ENCODE measurements at places on chromosomes 5 and 9.

GRCh38 chr5:109407913-109408312 lies 1.9 kb downstream of the PJA2 start:
- no peak for DNase-seq

- DNase-seq: no peak
Observed at GRCh38 chr9:114285166-114285867, 37.6 kb upstream of the ORM1 start.

DNA sequence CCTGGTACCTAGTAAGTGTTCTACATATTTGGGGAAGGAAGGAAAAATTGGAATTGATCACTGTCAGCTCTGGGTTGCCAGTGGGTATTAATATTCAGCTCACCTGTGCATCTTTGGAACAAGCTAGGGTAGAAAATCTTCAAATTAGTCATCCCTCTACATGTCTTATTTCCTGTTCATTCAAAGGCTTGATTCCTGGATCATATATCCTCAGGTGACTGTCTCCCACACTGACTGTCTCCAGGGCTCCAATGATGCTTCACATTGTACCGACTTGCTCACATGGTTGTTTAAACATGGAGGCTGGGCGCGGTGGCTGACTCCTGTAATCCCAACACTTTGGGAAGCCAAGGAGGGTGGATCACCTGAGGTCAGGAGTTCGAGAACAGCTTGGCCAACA lies 11.6 kb upstream of the SUSD1 start:
- no peak for DNase-seq

DNA sequence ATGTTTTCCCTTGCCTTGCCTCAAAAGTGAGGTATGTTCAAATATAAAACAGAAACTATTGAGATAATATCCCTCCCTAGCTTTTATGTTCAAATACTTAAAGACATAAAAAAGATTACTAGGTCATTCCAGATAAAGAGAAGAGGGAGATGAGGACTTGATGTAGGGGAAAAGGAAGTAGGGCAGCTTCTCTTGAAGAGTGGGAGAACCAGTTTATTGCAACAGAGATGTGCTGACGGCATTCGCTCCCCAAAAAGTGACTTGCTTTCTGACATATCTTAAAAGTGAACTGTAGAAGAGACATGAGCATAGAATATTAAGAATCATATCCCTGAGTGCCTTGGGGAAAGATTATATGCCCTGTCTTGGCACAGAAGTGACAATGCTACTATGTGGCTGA lies 330.2 kb upstream of the NREP start:
- no peak for DNase-seq

GRCh38 chr9:129828051-129828450 lies 4.1 kb upstream of the TOR1A start:
- DNase-seq: no peak

DNA sequence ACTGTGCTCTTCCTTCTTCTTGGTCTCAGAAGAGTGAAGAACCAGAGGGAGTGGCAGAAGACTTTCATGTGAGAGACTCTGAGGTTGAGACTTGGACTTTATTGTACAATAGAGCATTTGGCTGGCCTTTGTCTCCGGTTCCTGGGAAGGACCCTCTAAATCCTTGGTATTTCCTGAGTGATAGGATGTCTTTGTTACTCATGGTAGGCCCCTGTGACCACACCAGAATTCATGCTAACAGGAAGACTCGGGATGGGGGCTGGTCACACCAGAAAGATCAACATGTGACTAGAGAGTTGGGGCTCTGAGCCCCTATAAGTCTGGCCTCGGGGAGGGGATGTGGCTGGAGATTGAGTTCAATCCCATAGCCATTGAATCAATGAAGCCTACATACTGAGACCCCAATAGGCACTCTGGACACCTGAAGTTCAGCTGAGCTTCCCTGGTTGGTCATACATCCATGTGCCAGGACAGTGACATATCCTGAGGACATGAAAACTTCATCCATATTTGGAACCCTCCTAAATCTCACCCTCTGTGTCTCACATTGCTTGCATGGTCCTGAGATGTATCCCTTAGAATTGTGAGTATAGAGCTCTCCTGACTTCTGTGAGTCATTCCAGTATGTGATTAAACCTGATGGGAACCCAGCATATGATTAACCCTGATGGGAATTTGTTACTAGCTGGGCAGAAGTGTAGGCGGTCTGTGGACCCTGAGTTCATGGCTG lies 201.7 kb downstream of the GADD45G start:
- no peak for DNase-seq

- DNase-seq: no peak
Observed at GRCh38 chr9:98995059-98995671, 51.5 kb downstream of the COL15A1 start.

GRCh38 chr9:83642793-83643192 lies 19.9 kb downstream of the IDNK start:
- DNase-seq: no peak

DNA sequence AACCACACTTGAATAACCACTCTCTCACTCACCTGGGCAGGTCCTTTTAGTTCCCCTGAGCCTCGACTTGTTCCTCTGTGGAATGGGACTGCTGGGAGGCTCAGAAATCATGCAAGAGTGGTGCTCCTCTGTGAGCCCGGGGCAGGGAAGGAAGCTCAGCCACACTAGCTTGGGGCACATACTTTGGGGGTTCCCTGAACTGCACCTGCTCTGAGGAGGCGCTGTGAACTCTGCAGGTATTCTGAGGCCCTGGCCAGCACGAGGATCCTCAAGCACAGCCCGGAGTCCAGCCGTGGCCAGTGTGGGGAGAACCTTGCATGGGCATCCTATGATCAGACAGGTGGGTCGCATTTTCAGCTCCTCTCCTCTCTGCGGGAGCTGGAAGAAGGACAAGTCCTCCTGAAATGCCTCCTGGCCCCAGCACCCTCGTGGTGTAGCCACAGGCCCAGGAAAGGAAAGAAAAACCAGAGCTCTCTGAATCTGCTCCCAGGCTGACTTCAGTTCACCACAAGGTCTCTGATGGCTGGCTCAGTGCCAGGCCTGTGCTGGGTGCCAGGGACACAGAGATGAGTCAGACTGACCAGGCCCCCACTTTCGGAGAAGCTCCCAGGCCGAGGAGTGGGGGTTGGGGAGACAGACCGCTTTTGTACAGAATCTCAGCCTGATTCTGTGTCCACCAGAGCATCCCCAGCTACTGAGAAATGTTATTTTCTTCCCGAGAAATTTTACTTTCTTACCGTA lies 11.9 kb downstream of the GLIPR2 start:
- peak; percentile 51 for DNase-seq

DNA sequence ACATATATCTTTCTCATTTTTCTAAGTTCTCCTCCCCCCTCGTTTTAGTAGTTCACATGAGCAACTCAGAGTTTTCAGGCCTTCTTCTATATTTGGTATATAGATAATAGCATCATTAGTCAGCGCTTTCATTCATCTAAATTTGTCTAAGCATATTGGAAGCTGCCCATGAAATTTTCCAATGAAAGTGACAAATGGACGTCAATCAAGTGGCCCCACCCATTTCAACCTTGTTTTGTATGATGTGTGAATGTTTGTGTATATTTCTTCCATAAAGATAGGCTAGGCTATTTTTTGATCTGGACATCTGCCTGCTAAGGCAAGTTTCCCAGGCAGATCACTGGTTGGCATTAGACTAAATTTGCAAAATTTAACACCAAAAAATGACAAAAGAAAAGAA lies 104.0 kb upstream of the SSBP2 start:
- DNase-seq: no peak

DNA sequence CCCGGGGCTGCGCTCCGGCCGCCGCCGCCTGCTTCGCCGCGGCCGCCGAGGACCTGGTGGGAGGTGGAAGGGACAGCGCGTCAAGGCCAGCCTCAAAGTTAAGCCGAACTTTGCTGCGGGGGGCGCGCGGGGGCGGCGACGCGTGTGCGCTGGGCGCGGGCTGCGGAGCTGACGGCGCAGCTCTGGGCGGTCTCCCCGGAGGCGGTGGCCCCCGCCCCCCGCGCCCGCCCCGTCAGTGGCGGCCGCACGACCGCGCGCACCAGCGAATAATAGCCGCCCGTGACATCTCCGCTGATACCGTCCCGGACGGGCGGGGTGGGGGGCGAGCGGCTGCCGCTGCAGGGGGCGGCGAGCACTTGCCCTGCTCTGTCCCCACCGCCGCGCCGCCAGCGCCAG lies 579 bp upstream of the FAM78A start:
- DNase-seq: no peak

- no peak for DNase-seq
Observed at GRCh38 chr5:61666064-61666621, 334.1 kb downstream of the ZSWIM6 start.

DNA sequence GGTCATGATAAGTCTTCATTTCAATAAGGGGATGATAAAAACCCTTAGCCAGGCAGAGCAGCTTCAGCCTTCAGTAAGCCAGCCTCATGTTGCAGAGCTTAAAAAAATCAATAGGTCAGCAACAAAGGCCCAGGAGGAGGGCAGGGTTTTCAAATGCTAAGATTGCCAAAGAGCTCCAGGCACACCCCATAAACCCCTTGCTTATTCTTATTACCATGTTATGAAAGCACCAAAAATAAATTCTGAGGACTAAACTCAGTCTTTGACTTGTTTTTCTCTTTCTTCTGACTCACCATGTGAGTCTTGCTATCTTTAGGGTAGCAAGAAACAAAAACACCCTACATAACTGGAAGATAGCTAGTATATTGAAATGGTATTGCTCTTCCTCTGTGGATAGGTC lies 317.1 kb downstream of the KCTD16 start:
- no peak for DNase-seq

- no peak for DNase-seq
Observed at GRCh38 chr5:160774666-160775315, 77.2 kb downstream of the ATP10B start.

- DNase-seq: no peak
Observed at GRCh38 chr9:35195683-35196082, 33.9 kb downstream of the UNC13B start.

DNA sequence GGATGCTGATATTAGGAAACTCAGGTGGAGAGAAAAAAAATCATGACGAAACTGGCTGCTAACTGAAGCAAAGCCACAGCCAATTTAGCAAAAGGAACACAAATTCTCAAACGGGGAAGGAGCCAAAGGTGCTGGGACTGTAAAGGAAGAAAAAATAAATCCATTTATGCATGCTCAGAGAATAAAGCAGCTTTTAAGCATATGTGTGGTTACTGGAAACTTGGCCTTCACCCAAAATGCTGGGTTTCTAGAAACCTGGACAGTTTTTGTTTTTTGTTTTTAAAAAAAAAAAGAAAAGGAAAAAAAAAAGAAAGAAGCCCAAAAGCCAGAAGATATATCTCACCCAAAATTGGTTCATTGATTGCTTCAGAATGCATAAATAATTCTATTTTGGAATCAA lies 8.0 kb downstream of the WHRN start:
- no peak for DNase-seq

- no peak for DNase-seq
Observed at GRCh38 chr5:135632798-135633197, 54.0 kb upstream of the CXCL14 start.

DNA sequence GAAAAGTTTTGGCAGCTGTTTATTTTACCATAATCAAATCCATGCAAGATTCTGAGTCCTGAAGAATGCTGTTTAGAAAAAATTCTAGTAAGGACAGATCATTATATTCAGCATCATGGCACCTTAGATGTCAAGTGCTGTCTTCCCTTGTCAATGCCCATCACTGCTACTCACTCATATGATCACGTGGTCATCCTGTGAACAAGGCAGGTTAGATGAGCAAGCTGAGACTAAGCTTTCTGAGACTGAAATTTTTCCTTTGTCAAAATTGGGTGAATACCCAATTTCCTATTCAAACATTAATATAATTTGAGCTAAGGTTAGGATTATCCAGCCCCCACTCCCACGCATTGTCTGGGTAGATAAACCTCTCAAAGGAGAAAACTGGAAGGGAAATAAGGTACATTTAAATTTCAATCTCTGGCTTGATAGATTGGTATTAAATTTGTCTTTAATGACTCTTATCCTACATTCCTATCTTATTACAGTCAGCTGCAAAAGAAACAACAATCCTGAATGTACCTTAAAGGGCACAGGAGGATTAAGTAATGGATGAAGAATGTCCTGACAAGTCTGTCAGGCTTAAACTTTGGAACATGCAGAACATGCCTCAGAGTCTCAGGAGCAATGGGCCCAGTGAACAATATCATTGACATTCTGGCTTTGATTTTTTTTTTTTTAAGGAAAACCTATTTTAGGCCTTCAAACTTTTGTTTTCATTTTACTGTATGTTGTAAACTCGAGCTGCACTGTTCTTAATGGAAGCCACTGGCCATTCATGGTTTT lies 148.7 kb upstream of the RANBP3L start:
- no peak for DNase-seq

DNA sequence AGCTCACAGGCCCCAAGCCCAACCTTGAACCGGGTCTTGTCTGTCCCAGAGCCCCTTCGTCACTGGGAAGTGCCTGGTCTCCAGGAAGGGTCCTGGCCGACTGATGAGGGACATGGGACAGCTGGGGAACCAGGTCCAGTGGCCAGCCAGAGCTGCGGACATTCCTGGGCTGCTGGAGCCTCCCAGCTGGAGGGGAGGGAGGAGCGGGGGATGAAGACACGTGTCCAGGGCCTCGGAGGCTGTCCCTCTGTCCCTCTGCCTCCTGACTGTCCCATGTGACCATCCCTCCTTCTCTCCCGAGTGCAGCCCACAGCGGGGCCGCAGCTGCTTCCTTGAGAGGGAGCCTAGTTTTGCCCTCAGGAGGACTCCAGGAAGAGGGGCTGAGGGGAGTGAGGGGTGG lies 41.7 kb upstream of the UBAC1 start:
- no peak for DNase-seq

DNA sequence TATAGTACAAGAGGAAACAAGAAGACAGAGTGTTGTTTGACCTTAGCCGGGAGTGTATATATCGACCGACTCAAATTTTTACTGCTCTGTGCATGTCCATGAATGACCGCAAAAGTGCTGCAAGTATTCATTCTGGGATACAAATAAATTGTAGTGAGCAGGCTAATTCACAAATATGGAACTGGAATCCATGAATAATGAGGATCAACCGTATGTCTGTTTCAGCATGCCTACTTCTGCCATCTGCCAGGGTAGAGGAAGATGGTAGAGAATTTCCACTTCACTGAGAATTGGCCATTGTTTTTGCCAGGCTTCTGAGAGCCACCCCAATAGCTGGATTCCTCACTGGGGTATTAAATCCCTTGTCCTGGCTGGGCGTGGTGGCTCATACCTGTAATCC lies 8.5 kb upstream of the RALGPS1 start:
- DNase-seq: no peak

DNA sequence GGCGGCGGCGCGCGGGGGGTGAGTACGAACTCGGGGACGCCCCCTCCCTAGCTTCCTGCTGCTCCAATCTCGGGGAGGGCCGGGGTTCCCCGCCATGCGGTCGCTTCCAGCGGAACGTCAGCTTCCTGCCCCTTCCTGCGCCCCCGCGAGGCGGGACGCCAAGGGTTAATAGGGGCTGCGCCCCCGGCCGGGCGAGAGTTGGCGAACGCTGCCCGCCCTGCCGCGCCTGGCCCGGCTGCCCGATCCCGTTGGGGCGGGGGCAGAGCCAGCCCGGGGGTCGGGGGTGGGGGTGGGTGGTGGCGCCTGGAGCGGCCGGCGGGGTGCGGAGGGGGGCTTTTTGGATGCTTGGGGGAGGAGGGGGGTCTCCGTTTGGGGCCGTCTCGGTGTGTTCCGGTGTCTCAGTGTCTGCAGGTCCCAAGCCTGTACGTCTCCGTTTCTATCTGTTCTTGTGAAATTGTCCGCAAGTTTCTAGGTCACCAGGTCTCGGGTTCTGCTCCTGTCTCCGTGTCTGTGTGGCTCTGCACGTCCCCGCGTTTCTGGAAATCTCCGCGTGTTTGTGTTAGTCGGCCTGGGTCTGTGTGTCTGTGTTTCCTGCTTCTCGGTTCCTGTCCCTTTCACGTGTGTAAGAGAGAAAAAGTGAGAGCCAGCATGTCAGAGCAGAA lies 789 bp downstream of the COL27A1 start:
- DNase-seq: no peak
